Stimulated activated CD8-positive, alpha-beta memory T cell treated with anti-CD3 and anti-CD28 coated beads, Interleukin-7, amount 100 ng/mL, for 1 hour (primary cell): ENCODE measurements at places on chromosomes 13 and 19.

- no peak for DNase-seq
Observed at GRCh38 chr13:102771298-102772041, 2.1 kb downstream of the TEX30 start.

GRCh38 chr13:21336609-21337349 is 122.3 kb downstream of the ZDHHC20 start:
- no peak for DNase-seq

GRCh38 chr19:15120135-15121026 is 13.2 kb downstream of the SYDE1 start:
- DNase-seq: no peak

- DNase-seq: no peak
Observed at GRCh38 chr19:19207637-19208572, 3.9 kb upstream of the NCAN start.

DNA sequence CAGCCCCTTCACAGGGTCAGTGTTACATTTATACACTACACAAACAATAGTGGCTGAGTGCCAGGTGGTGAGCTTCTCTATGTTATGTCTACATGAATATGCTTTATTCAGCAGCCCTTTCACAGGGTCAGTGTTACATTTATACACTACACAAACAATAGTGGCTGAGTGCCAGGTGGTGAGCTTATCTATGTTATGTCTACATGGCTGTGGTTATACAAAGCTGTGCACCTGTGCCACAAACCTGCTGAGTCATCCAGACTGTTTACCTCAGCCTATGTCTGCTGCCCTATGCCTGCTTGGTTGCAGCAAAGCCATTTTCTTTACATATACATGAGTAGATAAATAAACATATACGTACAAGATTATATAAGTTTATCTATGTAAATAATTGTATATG is 76.5 kb downstream of the ZNF726 start:
- DNase-seq: no peak

DNA sequence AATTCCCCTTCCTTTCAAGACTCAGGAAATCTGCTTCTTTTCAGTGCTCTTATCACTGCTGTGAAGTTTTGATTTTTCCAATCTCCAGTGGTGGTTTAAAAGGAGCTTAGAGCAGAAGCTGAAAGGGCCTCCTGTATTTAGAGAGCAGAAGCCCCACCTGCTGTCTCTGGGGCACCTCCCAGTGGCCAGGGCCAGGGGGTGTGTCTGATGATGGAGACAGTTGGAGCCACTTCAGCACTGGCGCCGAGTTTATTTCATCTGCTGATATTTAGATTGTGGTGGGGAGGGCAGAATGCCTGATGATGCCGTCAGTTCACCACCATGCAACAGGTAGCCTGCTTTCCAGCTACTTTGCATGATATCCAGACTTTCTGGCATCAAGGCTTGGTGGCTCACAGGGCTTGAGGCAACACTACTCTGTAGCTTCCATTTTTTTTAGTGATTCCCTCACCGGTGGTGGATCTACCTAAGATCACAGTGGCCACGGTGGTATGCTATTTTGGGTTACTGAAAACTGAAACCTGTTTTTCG is 371.9 kb downstream of the KCNRG start:
- DNase-seq: no peak

DNA sequence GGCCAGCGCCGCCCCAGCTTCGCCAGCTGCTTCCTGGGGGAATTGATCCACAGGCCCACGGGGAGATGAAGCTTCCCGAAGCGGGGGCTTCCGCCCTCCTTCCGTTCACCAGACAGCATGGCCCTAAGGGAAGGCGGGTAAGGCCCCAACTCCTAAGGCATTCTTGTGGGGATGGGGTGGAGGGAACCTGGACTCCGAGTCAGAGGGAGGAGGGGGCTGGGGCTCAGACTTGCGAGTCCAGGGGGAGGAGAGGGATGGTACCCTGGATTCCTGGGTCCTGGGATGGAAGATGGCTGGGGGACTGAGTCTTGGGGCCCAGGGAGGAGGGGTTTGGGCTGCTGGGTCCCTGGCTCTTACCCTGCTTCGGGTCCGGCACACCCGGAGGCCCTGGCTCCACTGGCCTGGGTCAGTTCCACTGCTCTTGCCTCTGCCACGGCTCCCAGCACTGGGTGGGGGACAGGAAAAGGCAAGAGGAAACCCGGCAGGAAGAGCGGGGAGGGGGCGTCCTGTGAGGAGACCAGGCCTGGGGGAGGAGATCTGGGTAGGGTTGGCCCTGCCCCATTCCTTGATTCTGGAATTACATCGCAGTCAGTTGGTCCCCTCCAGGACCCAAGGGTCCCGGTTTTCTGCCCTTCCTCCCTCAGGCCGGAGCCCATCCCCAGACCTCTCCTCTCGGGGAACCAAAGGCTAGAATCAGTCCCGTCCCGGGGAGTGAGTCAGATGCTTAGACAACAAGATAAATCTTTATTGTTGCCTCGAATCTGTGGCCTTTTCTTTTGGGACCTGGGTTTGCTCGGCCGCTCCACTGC is at the start of gene RASIP1:
Gene RASIP1 (minus strand): TSS at position 447 of the 809 bp plus-strand sequence. CDS start 328 bp downstream, at position 119.
- DNase-seq: no peak

GRCh38 chr19:6020166-6020882 is 42.4 kb upstream of the RANBP3 start:
- DNase-seq: no peak

GRCh38 chr19:5558101-5558621 is 9.6 kb downstream of the TINCR start:
- no peak for DNase-seq

GRCh38 chr13:96090240-96091101 is 564 bp downstream of the HS6ST3 start:
- no peak for DNase-seq

- peak; percentile 90 for DNase-seq
Observed at GRCh38 chr19:48713864-48714755, 5.4 kb downstream of the MAMSTR start.

DNA sequence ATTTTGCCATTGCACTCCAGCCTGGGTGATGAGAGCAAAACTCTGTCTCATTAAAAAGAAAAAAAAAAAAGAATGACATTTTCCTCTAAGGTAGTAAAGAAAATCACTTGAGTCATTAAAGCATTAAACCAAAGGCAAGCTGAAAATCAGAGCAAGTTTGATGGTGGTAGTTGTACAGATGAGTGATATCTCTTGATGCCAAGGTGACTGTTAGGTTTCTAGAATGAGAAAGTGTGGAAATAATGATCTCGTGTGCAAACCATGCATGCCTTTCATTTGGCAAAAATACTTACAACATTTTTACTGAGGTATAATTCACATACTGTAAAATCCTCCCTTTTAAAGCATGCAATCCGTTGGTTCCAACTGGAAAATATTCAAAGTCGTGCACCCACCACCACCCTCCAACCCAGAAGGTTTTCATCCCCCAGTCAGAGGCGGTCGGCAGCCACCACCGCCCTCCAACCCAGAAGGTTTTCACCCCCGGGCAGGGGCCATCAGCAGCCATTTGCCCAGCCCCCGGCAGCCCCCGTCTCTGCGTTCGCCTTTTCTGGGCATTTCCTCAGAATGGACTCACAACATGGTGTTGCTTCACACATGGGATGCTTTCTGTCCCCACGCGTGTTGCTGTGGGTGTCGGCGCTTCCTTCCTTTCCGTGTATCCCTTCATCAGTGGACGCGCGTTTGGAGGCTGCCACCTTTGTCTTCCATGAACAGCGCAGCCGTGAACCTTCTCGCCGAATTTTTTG is 90.2 kb downstream of the ATP11A start:
- DNase-seq: no peak

DNA sequence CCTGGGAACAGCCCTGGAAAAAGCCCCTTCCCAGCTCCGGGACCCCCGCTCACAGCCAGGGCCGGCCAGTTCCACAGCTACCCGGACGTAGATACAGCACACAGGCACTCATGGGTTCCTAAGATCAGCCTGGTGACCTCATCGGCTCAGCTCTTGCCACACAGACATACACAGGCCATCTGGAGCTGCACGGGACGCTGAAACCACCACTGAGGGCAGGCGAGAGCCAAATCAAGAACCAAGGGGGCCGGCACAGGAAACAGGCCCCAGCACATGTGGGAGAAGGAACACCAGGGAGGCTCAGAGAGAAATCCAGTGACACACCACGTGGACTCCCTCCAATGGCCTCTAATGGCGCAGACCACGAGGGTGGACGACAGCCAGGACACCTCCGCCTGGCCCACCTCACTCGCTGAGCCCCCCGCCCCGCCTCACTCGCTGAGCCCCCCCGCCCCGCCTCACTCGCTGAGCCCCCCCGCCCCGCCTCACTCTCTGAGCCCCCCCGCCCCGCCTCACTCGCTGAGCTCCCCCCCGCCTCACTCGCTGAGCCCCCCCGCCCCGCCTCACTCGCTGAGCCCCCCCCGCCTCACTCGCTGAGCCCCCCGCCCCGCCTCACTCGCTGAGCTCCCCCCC is 69.7 kb upstream of the C13orf46 start:
- no peak for DNase-seq

DNA sequence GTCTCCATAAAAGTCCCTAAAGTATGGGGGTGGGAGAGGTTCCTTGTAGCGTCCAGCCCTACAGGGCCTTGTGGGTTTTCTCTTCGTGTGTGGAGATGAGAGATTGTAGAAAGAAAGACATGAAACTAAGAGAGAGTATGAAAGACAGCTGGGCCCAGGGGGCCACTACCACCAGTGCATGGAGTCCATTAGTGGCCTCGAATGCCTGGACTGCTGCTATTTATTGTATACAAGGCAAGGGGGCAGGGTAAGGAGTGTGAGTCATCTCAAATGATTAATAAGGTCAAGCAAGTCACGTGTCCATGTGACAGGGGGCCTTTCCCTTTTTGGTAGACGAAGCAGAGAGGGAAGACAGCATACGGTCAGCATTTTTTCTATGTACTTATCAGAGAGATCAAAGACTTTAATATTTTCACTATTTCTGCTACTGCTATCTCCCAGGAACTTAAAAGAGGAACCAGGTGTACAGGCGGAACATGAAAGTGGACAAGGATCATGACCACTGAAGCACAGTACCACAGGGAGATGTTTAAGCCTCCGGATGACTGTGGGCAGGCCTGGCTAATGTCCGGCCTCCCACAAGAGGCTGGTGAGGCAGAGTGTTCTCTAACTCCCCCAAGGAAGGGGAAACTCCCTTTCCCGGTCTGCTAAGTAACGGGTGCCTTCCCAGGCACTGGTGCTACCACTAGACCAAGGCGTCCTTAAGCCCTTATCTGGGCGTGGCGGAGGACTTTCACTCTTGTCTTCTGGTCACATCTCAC is 25.5 kb downstream of the FGF21 start:
- DNase-seq: no peak

DNA sequence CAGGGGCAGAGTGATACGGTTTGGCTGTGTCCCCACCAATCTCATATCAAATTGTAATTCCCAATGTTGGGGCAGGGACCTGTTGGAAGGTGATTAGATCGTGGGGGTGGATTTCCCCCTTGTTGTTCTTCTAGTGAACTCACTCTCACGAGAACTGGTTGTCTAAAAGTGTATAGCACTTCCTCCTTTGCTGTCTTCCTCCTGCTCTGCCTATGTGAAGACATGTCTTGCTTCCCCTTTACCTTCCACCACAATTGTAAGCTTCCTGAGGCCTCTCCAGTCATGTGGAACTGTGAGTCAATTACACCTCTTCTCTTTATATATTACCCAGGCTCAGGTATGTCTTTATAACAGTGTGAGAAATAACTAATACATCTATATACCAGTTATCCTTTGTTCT is 706.4 kb upstream of the KLHL1 start:
- DNase-seq: no peak

GRCh38 chr19:55611300-55611982 is 6.0 kb downstream of the ZNF865 start:
- DNase-seq: no peak

DNA sequence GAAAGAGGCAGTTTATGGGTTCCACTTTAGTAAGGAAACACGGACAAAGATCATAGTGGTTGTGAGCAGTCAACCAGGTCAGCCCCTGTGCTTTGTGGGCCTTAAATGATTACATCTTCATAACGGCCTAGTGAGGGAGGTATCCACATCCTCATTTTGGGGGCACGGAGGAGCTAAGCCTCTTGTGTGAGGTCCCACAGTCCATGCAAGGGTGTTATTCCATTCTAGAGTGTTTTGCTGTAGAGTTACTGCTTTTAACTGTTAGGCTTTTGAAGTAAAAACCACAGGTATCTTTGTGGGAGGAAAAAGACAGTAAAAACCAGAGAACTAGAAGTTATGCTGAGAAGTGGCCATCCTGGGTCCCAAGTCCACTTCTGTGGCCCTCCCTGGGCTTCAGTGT is 4.0 kb downstream of the NOP53 start:
- DNase-seq: no peak

GRCh38 chr19:46381756-46382345 is 31.5 kb downstream of the CCDC8 start:
- no peak for DNase-seq

- DNase-seq: no peak
Observed at GRCh38 chr13:29799041-29799440, 51.4 kb downstream of the UBL3 start.

DNA sequence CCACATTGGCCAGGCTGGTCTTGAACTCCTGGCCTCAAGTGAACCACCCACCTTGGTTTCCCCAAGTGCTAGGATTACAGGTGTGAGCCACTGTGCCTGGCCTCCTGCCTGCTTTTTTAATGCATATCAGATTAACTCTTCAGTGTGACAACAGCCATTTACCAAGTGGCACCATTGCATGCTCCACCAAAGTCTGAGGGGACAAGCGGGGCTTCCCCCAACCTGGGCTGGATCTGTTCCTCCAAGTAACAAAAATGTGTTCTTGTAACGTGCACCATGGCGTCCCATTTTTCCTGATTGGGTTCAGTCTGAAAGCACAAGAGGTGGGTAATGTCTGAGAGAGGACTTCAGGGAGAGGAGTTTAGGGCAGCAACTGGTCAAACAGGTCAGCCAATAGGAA is 77.8 kb downstream of the TEX29 start:
- no peak for DNase-seq

DNA sequence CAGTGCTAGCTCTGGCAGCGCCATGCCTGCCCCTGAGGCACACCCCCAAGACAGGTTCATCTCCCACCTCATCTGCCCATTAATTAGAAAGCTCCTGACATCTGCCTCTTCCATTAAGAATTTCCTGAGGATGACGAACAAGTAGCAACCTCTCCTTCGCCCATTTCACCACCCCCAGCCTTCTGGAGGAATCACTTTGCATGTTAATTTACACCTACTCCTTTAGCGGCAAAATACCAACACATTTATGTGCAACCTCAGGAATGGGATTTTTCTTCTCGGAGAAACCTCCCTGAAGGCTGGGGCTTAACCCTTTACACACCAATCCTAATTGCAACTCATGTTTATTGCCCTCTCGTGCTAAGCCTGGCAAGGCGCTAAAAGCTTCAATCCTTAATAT is 13.8 kb downstream of the SLC7A1 start:
- no peak for DNase-seq

DNA sequence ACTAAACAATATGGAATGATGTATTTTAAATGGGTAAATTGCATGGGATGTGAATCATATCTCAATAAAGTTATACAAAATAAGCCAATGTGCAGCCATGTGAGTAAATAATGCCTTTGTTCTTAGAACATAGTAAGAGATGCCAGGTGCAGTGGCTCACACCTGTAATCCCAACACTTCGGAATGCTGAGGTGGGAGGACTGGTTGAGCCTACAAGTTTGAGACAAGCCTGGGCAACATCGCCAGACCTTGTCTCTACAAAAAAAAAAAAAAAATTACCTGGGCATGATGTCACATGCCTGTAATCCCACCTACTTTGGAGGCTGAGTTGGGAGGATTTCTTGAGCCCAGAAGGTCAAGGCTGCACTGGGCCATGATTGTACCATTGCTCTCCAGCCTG is 230.7 kb downstream of the RFC3 start:
- DNase-seq: no peak
